ENCODE measurements at places on chromosomes 1 and 21.

GRCh38 chr1:109995536-109995935, 11.0 kb downstream of the AHCYL1 start:
- DNase-seq: no peak

DNA sequence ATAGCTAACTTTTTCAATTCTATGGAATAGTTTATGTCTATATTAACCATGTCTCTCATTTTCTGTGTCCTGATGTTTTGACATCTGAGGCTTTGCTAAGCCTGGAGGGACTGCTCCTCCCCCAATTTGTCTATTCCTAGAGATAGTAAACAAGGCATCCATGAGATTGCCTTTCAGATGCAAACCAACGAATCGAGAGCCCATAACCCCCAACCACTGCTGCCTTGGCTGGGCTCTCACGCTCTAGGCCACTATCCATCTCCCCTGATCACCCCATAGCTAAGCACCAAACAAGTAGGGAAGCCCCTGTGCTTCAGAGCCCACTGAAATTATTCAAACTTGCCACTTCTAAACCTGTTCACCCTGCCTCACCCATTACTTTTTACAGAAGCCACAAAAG, 437.7 kb downstream of the SETD4 start:
- no peak for DNase-seq

DNA sequence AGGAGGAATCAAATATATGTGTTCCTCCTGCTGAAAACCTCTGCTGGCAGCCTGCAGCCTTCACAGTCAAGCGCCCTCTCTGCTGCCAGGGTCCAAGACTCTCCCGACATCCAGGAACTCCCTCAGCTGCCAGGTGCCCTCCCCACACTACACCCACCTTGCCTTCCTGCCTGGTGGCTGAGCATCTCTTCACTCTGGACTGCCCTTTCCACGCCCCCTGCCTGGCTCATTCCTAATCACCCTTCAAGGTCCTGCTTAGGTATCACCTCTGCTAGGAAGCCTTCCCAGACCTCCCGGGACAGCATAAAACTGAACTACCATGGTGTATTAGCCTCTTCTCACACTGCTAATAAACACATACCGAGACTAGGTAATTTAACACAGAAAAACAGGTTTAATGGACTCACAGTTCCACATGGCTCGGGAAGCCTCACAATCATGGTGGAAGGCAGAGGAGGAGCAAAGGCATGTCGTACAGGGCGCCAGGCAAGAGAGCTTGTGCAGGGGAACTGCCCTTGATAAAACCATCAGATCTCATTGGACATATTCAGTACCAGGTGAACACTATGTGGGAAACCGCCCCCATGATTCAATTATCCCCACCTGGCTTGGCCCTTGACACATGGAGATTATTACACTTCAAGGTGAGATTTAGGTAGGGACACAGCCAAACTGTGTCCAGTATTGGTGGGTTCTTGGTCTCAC, 15.3 kb downstream of the LDLRAD1 start:
- DNase-seq: no peak

- no peak for DNase-seq
Observed at GRCh38 chr21:35470522-35470921, 421.4 kb upstream of the RUNX1 start.

DNA sequence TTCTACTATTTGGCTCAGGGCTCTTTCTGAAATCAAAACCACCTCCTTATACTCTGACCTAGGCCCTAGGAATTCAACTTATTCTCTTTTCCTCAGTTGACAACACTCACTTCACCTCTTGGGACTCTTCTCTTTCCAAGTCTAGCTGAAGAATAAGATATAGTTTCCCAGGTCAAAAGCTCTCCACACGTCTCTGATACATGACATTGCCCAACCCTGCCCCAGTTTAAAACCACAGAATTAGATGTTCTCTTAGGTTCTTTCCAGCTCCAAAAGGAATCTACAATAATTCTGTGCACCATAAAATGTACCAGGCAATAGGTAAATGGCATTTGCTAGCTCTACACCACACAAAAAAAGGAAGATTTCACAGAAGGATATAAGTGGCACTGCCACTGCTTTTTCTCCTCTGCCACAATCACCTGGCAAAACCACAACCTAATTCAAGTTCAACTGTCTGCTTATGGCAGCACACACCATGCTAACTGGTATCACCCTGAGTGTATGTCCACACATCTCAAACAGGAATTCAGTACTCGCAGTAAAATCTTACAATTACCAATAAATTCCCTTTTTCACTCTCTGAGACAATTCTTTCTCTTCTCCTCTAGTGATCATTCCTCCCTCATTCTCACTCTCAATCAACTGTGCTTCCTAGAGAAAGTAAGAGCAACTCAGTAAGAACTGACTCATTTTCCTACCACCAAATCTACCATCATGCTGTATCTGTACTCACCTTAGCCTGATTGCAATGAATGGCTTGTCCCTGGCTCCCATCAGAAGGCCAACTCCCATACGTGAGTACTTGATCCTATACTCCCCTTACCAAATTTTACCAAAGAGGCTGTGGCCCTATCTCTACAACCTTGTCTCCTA, 27.3 kb downstream of the ZBTB8OS start:
- DNase-seq: no peak

- no peak for DNase-seq
Observed at GRCh38 chr1:213362598-213362997, 311.6 kb downstream of the RPS6KC1 start.

- no peak for DNase-seq
Observed at GRCh38 chr1:115432061-115432460, 94.0 kb upstream of the NGF start.

GRCh38 chr1:204151552-204152309, at the start of gene ETNK2:
TSS of gene ETNK2 (minus strand) at chr1:204152044. CDS start at chr1:204151852, 192 bp downstream.
- no peak for DNase-seq

DNA sequence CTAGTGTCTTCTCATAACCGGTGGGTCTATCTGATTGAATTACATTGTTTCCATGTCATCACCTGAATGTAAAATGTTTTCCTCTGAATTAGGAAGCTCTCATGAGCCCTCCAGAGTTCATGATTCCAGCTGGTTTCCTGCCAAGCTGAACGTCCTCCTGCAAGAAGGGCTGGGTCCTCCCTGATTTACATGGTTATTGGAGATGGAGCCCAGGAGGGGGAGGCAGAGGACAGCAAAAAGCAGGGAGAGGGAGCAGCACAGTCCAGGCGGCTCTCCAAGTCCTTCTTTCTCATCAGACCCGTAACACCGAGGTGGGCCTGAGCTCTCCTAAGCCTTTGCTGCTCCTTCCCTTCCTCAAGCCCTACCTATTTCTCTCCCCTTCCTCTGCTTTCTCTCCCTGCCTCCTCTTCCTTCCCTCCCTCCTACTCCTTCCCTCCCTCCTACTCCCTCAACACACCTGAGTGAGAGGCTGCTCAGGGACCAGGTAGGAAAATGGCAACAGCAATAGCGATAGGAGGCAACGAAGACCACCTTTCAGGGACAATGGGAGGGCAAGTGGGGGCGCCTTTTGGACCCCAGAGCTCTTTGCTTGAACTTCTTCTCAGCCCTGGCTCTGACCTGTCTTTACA, 265.9 kb downstream of the PRDM2 start:
- no peak for DNase-seq

GRCh38 chr1:244315996-244316395, 135.7 kb downstream of the ADSS2 start:
- DNase-seq: no peak

DNA sequence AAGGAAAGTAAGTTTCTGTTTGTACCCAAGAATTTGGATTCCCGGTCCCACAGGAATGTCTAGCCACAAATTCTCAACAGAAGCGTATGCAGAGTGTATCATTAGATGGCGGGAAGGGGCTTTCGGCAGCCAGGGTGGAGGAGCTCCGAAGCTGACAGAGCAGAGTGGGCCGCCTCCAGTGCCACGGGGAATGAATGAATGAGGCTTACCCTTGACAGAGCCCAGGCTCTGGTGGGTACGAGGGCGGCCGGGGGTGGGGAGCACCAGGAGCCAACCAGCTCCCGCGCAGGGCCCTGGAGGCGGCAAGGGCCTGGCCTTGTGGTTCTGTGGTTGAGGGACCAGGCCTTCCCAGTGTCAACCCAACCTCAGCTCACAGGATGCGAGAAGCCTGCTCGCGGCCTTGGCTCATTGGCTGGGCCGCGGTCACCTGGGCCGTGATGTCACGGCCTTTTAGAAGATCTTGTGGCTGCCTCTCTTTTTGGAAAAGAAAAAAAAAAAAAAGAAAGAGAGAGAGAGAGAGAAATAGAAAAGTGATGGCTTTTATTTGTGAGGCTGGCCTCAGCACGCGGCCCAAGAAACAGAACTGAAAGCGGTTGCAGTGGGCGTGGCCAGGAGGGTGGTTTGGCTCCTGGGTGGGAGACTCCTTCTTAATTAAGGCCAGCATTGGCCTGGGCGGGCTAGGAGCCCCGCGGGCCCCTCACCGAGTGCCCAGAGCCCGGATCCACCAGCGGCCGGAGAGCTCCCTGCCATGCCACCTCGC, 34.9 kb upstream of the RUNX3 start:
- DNase-seq: peak; percentile 96

- DNase-seq: no peak
Observed at GRCh38 chr1:94160811-94161210, 39.9 kb upstream of the ABCA4 start.

DNA sequence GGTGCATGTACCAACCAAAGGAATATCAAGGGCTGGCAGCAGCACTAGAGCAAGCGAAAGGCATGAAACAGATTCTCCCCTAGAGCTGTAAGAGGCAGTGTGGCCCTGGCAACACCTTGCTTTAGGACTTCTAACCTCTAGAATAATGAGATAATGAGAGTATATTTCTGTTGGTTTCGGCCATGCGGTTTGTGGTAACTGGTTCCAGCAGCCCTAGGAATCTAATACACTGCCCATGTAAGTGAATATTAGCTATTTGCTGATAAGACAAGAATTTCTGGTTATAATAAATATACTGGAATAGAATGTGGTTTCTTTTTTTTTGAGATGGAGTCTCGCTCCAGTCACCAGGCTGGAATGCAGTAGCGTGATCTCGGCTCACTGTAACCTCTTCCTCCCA, 199.4 kb downstream of the GABPA start:
- DNase-seq: no peak

DNA sequence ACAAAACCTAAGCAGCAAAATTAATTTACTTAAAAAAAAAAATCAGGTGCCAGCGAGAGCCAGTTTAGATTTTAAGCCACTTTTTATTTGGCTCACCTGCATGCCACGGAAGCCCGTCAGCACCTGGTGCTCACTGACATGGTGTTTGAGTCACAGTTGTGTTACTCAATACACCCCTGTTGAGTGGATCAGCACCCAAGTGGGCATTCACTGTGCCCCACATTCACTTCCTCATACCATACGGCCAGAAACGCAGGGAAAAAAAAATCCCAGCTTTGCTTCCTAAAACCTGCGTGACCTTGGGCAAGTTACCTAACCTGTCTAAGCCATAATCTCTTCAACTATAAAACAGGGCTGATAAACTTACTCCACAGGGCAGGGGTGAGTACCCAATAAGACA, 42.8 kb upstream of the SIM2 start:
- DNase-seq: no peak

DNA sequence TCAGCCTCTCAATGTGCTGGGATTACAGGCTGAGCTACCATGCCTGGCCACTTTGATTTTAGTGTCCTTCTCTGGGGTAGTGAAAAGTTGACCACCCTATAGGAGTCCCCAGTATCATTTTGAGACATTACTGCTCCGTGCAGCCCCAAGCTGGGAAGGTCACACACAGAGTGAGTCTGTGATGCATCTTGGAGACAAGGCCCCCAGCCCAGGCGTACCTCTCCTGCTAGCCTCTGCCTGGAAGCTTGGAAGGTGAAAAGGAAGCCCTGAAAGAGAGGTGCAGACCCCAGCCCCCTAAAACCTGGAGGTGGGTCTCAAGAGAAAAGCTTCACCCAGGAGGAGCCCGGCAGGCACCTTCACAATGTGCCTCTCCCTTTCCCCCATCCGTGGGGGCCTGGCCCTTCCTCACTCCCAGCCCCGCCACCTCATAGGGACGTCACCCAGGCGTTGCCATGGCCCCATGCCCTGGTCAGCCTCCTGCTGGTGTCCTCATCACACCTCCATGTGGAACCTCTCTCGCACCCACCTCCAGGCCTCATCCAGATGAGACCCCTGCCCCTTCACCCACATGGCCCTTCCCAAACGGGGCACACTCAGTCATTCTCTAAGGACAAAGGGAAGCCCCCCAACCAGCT, 5.6 kb upstream of the ARF1 start:
- no peak for DNase-seq

DNA sequence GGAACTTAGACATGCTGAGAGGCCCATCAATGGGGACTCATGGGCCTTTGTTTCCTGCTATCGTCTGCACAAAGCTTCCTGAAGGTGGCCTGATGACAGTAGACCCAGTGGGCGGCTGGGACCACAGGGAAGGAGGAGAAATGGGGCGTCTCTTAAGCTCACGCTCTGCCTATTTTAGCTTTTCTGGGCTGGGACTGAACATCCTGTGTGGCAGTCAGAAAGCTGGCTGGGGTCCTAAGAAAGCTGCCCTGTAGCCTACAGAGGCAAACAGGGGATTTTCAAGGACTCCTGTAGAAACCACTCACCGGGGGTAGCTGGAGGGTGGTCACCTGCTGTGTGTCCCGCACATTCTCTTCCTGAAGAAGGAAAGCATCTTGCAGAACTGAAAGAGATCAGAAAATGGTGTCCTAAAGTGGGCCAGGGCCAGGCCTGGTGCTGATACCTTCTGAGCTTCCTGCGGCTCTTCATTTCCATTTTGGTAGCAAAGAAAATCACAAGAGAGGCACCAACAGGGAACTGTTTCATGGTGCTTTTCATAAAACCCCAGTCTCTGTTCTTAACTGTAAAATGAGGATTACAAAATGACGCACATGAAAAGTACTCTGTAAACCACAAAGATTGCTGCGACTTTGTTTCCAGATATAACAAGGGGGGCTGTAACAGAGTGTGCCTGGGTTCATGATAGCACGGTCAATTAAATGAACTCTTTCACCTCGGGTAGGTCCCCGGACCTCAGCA, 8.6 kb downstream of the ZNF496 start:
- DNase-seq: no peak
